ENCODE measurements at places on chromosomes 13 and 19. TPM values are rescaled to one million over a fixed set of nuclear protein-coding genes. Genes with fewer than 3 reads are reported as not detected.
A peak's percentile ranks its signal among the peaks of the same experiment; 100 is the strongest.

DNA sequence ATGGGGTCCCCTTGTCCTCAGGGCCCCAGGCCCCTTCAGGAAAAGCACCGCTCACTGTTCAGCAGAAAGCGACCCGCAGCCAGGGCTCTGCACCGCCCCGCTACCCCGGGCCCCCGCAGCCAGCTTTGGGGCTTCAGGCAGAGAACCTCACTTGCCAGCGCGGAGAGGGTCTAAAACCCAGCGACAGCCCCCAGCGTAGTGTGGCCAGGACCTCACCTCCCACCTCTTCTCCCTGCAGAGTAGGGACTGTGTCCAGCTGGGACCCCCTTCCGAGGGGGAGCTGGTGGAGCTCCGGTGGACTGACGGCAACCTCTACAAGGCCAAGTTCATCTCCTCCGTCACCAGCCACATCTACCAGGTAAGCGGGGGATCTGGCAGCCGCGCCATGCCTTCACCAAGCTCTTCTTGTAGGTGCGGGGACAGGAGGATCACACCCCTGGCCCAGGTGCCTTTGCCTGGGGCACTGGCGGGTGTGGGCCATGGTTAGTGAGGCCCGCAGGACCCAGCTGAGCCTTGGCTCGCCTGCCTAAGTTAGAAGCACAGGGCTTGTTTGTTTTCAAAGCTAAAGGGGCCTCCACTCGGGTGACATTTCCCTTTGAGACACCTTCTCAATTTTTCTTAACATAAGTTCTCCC lies 175.7 kb downstream of the KDM4B start:
- DNase-seq = no peak

GRCh38 chr19:44725684-44726083 lies 22.8 kb upstream of the BCL3 start:
- peak; percentile 77 for DNase-seq

DNA sequence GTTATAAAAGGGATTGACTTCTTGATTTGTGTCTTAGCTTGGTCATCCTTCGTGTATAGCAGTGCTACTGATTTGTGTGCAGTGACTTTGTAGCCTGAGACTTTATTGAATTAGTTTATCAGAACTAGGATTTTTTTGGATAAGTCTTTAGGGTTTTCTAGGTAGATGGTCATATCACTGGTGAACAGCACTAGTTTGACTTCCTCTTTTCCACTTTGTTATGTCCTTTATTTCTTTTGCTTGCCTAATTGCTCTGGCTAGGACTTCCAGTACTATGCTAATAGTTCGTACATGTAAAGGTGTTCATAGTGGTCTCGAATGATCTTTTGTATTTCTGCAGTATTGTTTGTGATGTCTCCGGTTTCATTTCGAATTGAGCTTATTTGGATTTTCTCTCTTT lies 145.4 kb downstream of the DNAJC3 start:
- no peak for DNase-seq

- no peak for DNase-seq
These were observed 32.3 kb downstream of the UGGT2 start for GRCh38 chr13:96020931-96021330.

DNA sequence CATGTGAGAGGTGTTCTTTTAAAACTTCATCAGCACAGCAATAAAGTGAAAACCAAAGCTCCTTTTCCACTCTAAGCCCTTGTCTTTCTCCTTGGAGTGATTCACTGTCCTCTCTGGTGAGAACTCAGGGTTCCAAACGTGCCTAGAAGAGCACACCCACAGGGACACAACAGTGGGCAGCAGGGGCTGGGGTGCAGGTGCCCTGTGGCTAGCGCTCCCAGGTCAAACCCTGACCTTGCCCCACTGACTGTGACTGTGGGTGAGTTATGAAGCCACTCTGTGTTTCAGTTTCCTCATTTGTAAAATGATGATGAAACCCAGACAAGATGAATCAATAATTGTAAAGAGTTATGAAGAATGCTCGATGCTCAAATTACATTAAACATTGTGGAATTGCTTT lies 37.6 kb upstream of the IGFL1 start:
- DNase-seq = no peak

DNA sequence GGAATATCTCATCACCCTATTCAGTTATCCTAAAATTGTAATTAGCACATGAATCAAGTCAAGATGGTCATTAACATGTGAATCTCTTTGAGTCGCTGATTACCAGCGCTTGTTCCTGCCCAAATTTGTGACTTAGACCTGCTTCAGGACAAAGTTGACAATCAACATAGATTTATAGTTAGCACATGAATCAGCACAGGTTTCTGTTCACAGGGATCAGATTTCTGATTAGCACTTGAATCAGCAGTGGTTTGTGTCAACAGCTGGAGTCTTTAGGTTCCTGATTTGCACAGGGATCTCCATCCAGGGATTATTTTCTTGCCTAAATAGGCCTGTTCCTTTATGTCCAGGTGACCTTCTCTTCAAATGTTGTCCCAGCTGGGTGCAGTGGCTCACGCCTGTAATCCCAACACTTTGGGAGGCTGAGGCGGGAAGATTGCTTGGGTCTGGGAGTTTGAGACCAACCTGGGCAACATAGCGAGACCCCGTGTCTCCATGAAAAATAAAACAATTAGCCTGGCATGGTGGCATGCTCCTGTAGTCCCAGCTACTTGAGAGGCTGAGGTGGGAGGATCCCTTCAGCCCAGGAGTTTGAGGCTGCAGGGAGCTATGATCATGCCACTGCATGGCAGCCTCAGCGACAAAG lies 3.8 kb upstream of the LRFN3 start:
- no peak for DNase-seq

GRCh38 chr13:31261241-31261640 lies 61.5 kb downstream of the B3GLCT start:
- DNase-seq = no peak

DNA sequence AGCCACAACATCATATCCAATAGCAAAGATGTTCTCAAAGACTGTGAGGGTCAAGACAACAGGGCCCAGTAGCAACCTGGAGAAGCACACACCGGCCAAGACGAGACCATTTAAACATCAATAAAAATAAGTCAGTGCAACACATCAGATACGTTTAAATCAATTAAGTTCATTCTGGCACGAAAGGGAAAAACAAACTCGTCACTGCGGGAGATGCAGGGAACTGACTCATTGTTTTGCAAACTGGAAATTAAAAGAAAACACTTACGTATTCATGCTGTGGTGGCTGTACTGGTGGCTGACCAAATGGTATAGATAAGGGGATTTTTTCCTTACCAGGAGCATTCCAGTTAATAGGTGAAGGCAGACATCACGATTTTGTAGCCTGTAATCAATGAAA lies 26.3 kb upstream of the SLC15A1 start:
- no peak for DNase-seq

DNA sequence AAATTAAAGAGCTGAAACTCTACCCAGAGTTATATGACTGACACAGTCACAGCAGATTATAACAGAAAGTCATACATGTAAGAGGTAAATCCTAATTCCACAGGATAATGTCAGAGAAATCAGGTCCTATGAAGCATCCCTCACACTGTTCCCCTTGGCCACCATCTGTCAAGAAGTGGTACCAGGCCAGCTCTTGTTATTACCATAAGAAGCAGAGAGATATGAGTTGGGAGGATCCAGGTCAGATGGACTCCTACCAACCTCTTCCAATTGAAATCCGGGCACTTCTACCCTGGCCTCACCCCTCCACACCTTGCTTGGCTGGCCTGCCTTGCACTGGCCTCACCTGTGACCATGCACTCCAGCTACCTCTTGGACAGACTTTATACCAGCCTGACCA lies 353.2 kb downstream of the DNAJC15 start:
- DNase-seq = no peak

DNA sequence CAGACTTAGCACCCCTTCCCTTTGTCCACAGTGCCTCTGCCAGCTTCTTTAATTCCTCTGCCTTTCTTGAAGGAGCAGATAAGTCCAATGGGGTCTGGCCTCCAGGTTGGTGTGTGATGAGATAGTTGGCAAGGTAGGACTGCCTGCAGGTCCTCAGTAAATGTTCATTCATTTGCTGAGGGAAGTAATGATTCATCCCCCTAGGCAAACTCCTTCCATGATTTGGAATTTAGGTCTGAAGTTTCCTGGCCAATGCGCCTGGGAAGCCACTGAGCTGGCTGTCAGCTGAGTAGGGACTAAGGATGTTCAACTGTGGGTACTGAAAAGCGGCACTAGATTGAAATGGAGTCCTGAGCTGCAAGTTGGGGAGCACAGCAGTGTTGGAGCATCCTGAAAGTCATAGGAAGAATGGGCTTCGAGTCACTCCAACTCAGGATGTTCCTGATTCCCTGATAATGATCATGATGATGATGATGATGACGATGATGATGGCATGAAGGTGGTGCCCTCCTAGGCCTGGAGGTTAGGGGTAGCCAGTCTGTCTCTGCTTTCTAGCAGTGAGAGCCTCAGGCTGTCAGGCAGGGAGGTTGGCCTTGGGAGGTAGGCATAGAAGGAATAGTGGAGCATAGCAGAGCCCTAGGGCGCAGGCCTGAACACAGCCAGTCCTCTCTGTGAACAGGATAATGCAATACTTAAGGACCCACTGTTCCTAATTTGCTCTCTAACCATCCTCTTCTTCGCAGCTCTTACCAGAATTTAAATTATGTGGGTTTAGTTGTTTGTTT lies 44.7 kb downstream of the COL4A2 start:
- DNase-seq = no peak

- no peak for DNase-seq
These were observed 37.4 kb downstream of the KLF5 start for GRCh38 chr13:73096173-73096572.

DNA sequence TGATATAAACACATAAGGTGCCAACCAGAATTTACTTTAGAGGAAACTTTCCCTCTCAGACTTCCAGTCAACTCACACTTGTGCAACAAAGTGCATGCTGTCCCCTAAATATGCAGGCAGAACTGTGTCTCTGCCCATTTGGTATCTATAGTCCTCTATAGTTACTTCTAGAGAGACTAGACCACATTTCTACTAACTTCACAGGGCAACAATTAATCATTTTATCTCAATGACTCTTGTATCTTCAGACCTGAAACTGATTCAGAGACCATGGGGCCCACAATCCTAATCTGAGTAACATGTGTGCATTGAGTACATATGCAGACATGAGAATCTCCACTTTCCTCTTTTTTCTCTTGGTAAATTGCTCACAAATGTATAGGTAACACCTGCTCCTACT lies 158.1 kb downstream of the ZNF486 start:
- DNase-seq = no peak

- no peak for DNase-seq
These were observed 101.5 kb upstream of the FNDC3A start for GRCh38 chr13:48874165-48874564.

GRCh38 chr13:110264685-110265275 lies 42.2 kb downstream of the COL4A1 start:
- DNase-seq = no peak

- DNase-seq = no peak
These were observed 785.0 kb upstream of the MIR17HG start for GRCh38 chr13:90562443-90562842.

DNA sequence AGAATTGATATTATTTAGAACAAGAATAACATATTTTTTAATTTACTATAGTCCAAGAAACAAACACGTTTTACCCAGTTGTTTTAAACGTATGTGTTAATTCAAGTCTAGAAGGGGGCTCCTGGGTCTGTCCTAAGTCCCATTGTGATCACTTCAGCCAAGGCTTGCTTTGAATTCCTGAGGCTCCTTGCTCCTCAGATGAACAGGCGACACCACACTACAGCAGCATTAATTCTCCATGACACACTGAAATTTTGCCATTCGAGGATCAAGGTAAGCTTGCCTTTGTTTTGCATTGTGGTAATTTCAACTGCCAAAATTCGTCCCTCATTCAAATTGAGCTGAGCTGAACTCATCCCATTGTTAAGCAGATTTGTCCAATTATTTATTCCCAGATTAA lies 1442.6 kb downstream of the SLITRK5 start:
- no peak for DNase-seq

GRCh38 chr13:33275916-33276315 lies 9.6 kb downstream of the STARD13 start:
- DNase-seq = no peak

DNA sequence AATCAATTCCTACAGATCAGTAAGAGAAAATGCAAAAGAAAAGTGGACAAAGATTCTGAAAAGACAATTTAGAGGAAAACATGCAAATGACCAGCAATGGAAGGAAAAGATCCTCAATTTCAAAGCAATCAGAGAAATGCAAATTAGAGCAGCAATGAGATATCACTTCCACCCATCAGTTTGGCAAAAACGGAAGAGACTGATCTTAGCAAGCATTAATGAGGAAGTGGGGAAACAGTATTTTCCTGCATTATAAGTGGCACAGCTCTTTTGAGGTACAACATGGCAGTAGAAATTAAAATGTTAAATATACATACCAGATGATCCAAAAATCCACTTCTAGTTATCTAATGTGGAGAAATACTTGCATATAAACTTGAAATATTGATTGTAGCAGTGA lies 69.1 kb upstream of the SLC7A1 start:
- no peak for DNase-seq

- no peak for DNase-seq
These were observed 97.2 kb downstream of the EPSTI1 start for GRCh38 chr13:42894765-42895243.

- DNase-seq = no peak
These were observed 648.3 kb upstream of the ARGLU1 start for GRCh38 chr13:107216046-107216755.

GRCh38 chr13:27643334-27644132 lies 21.8 kb downstream of the POLR1D start:
- DNase-seq = no peak

DNA sequence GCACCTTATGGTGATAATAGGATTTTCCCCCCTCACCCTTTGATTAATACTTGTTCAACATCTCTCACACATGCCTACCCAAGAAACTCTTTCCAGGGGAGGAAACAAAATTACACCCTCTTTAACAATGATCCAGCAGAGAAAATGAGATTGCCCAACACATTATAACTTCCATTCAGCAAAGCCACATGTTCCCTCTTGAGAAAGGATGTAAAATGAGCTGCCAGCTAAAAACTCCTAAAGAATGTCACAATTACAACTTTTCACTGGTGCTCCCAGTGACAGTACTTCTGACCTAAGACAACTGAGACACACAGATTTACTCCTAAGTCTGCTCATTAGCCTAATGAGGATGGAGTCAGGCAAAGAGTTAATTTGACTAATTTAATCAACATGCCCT lies 621.4 kb downstream of the DIAPH3 start:
- no peak for DNase-seq

GRCh38 chr19:51000981-51001380 lies 423 bp downstream of the KLK8 start:
- no peak for DNase-seq

- DNase-seq = no peak
These were observed 38.0 kb downstream of the ITGBL1 start for GRCh38 chr13:101490406-101491015.

The NOVA2 gene
- total RNA-seq = 1.3 TPM

The ZSCAN5C gene
- not detected for total RNA-seq

The ZNF560 gene
- not detected for total RNA-seq

The ARRDC2 gene
- 30.8 TPM for total RNA-seq

The C19orf73 gene
- total RNA-seq = 2.1 TPM

The ZNF724 gene
- total RNA-seq = 4.4 TPM

The ZNF738 gene
- total RNA-seq = 6.9 TPM

The MAG gene
- total RNA-seq = not detected

The WDR88 gene
- not detected for total RNA-seq

The CLDN10 gene
- total RNA-seq = not detected

The JUND gene
- total RNA-seq = 328 TPM

Measured in mucosa of descending colon (tissue), 3 donors.